ENCODE measurements at places on chromosomes 16 and 17.

DNA sequence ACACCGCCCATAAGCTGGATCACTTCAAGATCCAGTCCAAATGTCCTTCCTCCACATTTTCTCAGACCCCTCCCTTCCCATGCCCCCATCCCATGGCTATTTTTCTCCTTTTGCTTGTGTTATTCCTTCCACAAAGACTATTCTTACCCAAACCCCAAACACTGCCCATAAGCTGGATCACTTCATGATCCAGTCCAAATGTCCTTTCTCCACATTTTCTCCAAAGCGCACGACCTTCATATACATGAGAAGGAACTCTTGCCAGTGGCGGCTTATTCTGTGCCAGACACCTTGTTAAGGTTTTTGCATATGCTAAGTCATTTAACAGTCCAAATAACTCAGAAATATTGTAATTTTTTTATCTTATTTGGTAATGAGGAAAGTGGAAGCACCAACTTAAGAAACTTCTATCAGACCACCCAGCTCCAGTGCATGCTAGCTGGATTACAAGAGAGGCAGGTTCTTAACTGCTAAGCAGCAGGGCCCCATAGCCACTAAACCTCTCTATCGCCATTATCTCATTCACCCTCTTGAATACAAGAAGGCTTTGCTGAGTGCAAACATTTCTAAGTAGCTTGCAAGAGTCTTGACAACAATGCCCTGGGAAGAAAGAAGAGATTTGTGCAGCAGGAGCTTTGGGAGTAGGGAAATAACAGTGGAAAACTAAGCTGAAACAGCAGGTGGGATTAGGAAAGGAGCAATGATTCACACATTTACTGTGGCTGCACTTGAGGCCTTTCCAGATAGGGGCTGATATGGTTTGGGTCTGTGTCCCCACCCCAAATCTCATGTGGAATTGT lies 428.2 kb upstream of the MAF start:
- no peak for DNase-seq

DNA sequence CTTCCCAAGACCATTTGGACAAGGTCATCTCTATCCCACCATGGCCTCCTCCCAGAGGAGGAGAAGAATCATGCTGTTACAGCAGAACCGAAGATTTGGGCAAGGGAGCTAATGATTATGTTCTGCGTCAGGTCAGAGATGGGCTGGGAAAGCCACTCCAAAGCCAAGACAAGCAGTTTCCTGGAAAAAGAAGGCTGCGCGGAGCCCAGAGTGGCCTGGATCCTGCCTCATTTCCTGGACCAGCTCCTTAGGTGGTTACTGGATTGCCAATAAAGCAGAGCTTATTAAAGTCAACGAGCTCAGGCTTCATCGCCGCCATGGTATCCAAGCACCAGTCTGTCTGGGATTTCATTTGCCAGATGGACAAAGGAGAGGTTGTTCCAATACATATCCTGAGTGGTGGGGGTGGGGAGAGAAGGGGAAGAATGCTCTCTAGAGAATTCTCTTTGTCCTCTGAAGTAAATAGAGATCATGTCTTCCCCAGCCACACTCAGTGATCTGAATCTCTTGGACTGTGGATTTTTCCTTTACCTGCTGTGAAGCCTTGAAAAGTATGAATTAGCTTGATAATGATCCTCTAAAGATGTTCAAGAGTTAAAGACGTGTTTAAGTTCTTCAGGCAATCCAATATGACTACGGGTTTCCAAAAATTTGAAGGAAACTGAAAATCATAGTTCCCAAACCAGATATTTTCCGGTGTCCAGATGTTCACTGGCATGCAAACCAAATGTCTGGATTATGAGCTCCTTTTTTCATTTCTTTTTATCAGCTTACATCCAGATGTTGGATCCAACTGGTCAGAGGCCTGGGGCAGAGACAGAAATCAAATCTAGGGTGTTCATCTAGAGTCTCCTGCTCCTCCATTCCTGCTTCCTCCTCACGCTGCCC lies 17.7 kb downstream of the PRAC1 start:
- no peak for DNase-seq

DNA sequence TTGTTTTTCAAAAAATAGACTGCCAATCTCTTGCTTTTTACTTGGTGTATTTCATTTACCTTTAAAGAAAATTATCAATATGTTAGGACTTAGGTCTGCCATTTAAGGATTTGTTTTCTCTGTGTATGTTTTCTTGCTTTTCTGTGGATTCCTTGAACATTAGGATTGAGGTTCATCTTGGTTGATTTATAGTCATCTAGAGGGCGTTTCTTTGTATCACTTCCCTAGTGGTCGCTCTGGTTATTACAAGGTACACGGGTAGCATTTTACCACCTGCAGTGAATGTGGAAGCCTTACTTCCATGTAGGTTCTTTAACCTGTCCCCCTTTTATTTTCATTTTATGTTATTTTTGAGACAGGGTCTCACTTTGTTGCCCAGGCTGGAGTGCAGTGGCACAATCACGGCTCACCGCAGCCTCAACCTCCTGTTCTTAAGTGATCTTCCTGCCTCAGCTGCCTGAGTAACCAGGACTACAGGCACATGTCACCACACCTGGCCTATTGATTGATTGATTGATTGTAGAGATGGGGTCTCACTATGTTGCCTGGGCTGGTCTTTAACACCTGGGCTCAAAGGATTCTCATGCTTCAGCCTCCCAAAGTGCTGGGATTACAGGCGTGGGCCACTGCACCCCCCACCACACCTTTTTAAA lies 35.2 kb upstream of the CBX4 start:
- DNase-seq, result peak; percentile 8

GRCh38 chr17:41223821-41224220 lies 2.6 kb upstream of the KRTAP9-2 start:
- no peak for DNase-seq

DNA sequence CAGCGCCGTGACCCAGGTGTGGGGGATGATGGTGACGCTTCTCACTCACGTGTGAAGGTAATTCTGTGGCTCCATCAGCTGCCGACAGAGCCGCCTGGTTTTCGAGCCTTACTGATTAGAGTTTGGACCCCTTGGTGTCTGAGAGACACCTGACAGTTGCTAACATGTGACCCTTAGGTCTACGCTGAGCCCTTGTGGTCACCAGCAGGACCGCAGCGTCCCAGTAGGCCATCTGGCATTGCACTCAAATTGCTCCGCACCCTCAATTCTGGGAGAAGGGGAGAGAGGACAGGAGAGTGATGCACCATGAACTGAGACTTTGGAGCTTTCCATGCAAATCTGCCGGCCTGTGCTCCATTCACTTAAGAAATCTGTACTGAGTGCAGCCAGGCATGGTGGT lies 2.5 kb downstream of the FLYWCH1 start:
- no peak for DNase-seq

GRCh38 chr17:40560592-40561293 lies 4.5 kb downstream of the CCR7 start:
- DNase-seq, result no peak

- no peak for DNase-seq
Measured at GRCh38 chr16:73265935-73266334, 218.0 kb upstream of the ZFHX3 start.

GRCh38 chr16:31148896-31149295 lies 970 bp downstream of the PRSS36 start:
- DNase-seq, result no peak

DNA sequence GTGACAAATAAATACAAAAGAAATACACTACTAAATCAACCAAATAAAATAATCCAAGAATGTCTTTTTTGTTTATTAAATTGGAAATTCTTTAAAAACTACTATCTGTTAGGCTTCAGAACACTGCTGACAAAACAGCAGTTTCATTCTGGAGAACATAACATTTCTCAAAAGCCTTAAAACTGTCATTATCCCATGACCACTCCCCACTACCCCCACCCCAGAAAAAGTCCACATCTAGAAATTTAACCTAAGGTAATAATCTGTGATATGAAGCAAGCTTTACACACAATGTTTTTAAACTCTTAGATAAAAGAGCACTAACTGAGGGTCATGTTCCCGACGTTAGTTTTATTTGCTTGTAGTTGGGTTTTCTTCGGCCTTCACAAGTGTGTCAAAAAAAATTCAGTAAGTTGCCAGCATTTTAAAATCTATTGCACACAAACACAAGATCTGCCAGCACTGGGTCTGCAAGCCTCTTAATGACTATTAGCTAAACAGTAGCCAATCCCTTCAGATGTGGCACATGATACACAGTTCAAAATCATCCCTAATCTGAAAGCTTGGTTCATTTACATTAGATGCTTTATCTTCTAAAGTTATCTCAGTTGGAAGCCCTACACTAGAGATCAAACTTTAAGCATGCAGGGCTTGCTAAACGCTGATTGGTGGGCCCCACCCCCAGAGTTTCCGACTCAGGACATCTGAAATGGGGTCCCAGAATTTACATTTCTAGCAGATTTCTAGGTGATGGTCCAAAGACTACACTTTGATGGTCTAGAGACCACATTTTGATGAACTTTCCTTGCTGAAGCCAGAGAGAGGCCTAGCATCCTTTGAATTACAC lies 75.2 kb downstream of the KANSL1 start:
- DNase-seq, result no peak

- DNase-seq, result no peak
Measured at GRCh38 chr17:75081611-75082540, 5.9 kb upstream of the SLC16A5 start.

Measured in CMK (cell line).